Activated CD8-positive, alpha-beta memory T cell treated with anti-CD3 and anti-CD28 coated beads, Interleukin-2, amount 10 ng/mL, durations not matched to agents 7 days and 5 days (primary cell): ENCODE measurements at places on chromosomes 4 and X.

DNA sequence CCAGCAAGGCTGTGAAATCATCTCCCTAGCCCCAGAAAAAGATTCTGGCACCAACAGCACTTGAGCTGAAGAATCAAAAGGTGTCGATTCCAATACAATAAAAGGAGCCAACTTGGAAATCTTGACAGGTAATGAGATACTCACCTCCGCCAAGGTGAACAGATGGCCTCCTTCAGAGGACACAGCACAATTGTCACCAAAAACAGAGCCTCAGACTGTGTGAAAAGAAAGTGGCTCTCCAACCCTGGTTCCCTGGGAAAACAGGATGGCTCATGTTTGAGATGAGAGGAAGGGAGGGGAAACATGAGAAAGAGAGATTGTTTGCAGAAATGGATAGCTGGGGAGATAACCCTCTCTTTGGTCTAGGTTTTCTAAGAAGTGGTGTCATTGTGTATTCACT lies 168.9 kb downstream of the HS3ST1 start:
- no peak for DNase-seq

DNA sequence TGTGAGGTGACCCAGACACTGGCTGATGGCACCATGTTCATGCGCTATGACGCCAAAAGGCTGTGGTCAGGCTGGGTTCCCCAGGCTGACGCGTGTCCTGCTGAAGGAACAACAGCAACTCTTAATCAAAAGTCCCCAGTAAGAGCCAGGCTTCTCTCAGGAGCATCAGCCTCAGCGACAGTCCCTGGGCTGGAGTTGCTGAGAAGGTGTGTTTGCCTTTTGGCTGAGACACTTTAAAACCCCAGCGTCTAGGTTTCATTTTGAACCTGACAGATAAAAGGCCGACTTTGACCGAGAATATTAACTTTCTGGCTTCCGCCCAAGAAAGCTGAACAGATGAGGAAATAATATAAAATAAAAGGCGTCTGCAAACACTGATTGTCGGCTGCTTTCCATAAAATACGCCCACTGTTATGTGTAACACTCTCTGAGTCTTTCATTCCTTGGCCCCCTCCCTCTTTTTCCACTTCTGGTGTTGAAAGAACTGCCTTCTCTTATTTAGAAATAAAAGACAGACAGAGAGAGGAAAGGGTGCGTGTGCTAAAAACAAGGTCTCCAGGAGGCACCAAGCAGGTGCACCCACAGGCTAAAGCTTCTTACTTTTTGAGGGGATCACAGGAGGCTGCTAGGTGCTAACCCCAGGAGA lies 373.6 kb downstream of the MID1IP1 start:
- DNase-seq, result peak; percentile 63

DNA sequence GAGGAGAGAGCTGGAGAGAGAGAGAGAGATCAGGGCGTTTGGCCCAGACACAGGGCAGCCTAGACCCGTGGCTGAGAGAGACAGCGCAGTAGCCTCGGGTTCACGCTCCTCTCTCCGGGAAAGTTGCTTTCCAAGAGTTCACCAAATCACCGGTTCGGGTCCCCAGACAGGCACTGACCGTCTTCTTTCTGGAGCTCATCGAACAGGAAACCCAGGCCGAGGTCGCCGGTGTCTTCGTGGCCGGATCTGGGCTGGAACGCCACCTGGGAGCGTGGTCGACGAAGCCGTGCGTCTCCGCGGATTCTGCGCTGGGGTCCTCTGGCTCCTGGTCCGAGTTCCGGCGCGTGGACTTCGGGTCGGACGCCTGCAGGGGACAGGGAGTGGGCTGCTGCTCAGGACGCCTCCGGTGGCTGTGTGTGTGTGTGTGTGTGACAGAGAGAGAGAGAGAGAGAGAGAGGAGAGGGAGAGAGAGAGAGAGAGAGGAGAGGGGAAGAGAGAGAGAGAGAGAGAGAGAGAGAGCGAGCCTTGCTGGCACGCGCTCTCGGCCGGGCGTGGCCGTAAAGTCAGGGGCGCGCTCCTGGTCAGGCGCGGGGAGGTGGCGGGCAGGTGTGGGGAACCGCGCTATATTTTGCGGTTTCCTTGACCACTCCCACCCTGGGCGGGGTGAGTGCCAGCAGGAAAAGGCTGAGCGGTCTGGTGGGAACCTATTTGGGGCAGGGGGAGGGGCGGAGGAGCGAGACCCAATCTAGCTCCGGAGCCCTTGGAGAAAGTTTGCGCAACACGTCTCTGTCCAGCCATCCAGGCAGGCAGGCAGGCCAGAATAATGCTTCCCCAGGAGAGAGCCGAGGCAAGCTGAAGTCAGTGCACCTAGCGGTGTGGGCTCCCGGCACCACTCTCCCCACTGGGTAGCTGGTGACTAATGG lies 62.1 kb downstream of the RHOXF2B start:
- DNase-seq, result no peak

DNA sequence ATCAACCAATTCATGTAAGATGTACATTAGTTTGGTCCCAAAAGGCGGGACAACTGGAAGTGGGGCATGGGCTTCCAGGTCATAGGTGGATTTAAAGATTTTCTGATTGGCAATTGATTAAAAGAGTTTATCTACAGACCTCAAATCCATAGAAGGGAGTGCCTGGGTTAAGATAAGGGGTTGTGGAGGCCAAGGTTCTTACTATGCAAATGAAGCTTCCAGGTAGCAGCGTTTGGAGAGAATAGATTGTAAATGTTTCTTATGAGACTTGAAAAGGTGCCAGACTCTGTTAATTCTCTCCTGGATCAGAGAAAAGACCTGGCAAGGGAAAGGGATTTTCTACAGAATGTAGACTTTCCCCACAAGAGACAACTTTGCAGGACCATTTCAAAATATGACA lies 2.4 kb downstream of the MGST2 start:
- no peak for DNase-seq

DNA sequence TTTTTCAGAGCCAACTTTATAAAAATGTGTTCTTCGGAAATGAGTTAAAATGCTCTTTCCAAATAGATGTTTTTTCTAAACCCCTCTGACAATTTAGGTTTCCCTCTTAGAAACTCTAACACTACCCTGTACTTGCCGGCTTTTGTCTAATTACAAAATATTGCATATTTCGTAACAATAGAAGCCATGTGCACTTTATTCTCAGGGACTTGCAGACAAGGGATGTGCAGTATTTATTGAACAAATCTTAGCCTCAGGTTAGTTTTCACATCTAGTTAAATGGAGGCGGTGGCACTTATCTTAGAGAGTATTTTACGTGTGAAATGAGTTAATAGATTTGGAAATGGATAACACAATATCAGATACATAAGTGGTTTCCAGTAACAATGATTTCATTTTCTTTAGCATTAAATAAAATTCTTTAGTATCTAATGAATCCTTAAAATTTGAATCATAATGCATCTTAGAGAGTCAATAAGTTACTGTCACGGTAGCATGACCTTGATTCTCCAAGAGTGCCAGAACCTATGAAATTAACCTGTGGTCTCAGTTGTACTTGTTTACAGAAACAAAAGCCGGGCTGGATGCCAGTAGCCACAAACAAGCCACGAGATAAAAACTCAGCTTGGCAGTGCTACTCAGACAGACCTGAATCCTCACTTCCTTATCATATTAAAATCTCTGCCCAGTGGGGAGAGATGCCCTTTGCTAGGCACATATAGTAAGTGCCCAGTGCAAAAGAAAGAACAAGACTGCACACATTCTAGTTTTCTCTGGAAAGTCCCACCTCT lies 772 bp upstream of the PABPC4L start:
- no peak for DNase-seq

- no peak for DNase-seq
Measured at GRCh38 chr4:6568148-6568547, 6.8 kb upstream of the MAN2B2 start.

DNA sequence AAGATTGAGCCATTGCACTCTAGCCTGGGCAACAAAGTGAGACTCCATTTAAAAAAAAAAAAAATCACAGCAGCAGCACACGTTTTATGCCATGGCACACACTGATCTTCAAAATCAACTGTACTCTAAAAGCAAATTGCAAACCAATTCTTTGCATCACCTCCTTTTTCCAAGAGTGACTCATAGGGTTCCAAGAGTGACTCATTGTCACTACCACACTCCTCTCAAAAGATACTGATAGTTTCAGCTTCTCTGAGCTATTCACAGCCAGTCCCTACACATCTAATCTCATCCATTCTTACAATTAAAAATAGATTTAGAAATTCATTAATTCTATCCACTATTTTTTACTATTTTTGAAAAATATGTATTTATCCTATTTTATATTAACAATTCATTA lies 1494.9 kb upstream of the AGA start:
- no peak for DNase-seq

- DNase-seq, result no peak
Measured at GRCh38 chr4:55215087-55215486, 89.7 kb upstream of the KDR start.

- no peak for DNase-seq
Measured at GRCh38 chr4:40721730-40722171, 28.0 kb upstream of the NSUN7 start.

GRCh38 chr4:122858705-122859104 lies 32.1 kb downstream of the FGF2 start:
- no peak for DNase-seq

- no peak for DNase-seq
Measured at GRCh38 chr4:164866817-164867490, 10.0 kb upstream of the APELA start.
